Activated CD8-positive, alpha-beta T cell treated with anti-CD3 and anti-CD28 coated beads for 36 hours (primary cell): ENCODE measurements at places on chromosomes 13 and 19. TPM values are rescaled to one million over a fixed set of nuclear protein-coding genes. Genes with fewer than 3 reads are reported as not detected.

DNA sequence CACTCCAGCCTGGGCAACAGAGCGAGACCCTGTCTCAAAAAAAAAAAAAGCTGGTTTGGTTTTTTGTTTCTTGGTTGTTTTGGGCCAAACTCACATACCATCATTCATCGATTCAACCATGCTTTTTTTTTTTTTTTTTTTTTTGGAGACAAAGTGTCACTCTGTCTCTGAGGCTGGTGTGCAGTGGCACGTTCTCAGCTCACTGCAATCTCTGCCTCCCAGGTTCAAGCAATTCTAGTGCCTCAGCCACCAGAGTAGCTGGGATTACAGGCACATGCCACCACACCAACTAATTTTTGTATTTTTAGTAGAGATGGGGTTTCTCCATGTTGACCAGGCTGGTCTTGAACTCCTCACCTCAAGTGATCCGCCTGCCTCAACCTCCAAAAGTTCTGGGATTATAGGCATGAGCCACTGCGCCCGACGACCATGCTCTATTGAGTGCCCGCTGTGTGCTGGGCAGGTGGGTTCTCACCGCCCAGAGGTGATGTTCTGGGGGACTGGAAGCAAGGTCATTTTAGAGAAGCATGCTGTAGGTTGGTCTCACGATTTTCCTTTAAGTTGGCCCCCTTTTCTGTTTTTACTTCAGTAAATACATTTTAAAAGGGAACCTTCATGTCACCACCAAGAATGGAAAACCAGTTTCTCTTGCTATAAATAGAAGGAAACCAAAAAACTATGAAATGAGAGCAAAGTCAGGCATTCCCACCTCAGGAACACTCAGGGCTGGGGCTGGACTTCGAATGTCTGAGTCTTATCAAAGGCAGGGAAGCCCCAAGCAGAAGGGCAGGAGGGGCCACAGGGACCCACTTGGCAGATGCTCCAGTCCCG is 8.3 kb upstream of the JUND start:
- H3K27me3 ChIP-seq = no peaks in the 10 kb centered on the region
- peaks cover 65% of the 10 kb centered on the region for H3K4me1 ChIP-seq
- H3K27ac ChIP-seq = peak overlapping the region; percentile 93
- peak; percentile 52 for DNase-seq
- H3K36me3 ChIP-seq = peaks cover 26% of the 10 kb centered on the region

DNA sequence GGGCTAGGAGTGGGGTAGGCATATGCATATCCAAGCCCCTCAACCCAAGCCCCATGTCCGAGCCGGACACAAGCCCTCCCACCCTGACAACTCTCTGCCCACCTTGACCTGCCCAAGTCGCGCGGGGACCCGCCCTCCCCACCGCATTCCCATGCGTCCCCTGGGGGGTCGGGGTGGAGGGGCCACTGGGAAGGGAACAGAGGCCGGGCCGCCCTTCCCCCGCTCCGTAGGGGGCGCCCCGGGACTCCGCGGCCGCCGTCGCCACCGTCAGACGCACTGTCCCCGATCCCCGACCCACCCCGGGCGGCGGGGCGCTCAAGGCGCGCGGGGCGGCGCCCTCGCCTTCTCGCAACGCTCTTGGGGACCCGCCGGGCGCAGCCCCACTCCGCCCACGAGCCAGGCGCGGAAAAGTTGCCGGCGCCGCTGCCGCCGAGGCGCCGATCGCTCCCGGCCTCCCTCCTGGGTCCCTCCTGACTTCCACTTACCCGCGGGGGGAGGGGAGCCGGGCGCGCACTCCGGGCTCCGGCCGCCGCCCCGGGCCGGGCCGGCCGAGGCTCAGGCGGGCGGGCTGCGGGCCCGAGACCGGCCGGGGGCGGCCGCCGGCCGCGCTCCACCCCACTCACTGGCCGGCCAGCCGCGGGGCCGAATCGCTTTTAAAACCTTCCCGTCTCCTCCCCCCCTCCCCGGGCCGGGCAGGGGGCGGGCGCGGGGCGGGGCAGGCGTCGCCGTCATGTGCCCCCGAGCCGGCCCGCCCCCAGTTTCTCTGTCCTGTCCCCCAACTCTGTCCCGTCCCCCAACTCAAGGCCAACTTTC is 34.4 kb upstream of the NANOS3 start:
- peak overlapping the region; percentile 99 for H3K27ac ChIP-seq
- peaks cover 32% of the 10 kb centered on the region for H3K36me3 ChIP-seq
- DNase-seq = peak; percentile 71
- H3K4me3 ChIP-seq = peak overlapping the region; percentile 97

- no peak for DNase-seq
- H3K27me3 ChIP-seq = peaks cover 8% of the 10 kb centered on the region
- no peaks in the 10 kb centered on the region for H3K36me3 ChIP-seq
- no peaks in the 10 kb centered on the region for H3K4me1 ChIP-seq
Observed at GRCh38 chr13:110850006-110850405, 64.9 kb downstream of the ANKRD10 start.

- no peak for DNase-seq
- peaks cover 27% of the 10 kb centered on the region for H3K27me3 ChIP-seq
- no peaks in the 10 kb centered on the region for H3K4me1 ChIP-seq
- no peaks in the 10 kb centered on the region for H3K36me3 ChIP-seq
Observed at GRCh38 chr19:48043675-48044258, at the start of gene CABP5. TSS of gene CABP5 (minus strand) at chr19:48044079. CDS start at chr19:48043922, 157 bp downstream.

The KLK6 gene
- total RNA-seq = not detected

GRCh38 chr13:114059428-114059827 is 73.0 kb downstream of the RASA3 start:
- H3K4me3 ChIP-seq = no peak overlapping the region
- DNase-seq = no peak
- H3K36me3 ChIP-seq = peaks cover 22% of the 10 kb centered on the region
- peaks cover 57% of the 10 kb centered on the region for H3K4me1 ChIP-seq
- no peaks in the 10 kb centered on the region for H3K27me3 ChIP-seq

The COMP gene
- not detected for total RNA-seq
